ENCODE measurements at places on chromosomes 12 and 14. TPM values are rescaled to one million over a fixed set of nuclear protein-coding genes. Genes with fewer than 3 reads are reported as not detected.

- DNase-seq = peak; percentile 86
These were observed at the start of gene NEDD1 for GRCh38 chr12:96906849-96907670. NEDD1 (plus strand) TSS chr12:96907257; CDS start chr12:96909760, 2,503 bp downstream.

GRCh38 chr14:45359746-45360145 lies 106.7 kb upstream of the MIS18BP1 start:
- no peak for DNase-seq

GRCh38 chr12:105961821-105962671 lies 176.7 kb downstream of the NUAK1 start:
- no peak for DNase-seq

- DNase-seq = peak; percentile 59
These were observed 63.2 kb downstream of the ATP2B1 start for GRCh38 chr12:89645434-89645833.

- no peak for DNase-seq
These were observed 75.9 kb downstream of the TNFAIP2 start for GRCh38 chr14:103199124-103199523.

GRCh38 chr14:96626121-96626768 lies 124.1 kb downstream of the PAPOLA start:
- DNase-seq = no peak

- DNase-seq = peak; percentile 43
These were observed 36.6 kb upstream of the CIT start for GRCh38 chr12:119913536-119914330.

DNA sequence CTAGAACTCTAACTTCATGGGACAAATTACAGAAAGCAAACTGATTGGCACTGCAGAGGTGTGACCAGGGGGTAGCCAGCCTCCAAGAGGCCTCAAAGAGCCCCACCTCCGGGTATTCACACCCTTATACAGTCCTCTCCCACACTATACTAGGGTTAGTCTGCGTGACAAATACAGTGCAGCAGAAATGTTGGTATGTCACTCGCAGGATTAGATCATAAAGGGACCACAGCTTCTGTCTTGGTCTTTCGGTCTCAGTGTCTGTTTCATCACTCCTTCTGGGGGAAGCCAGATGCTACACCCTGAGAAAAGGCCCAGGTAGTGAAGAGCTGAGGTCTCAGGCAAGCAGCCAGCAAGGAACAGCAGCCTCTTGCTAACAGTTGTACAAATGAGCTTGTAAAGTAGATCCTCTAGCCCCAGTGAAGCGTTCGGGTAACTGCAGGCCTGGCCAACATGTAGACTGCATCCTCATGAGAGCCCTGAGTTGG lies 68.9 kb upstream of the SAV1 start:
- DNase-seq = no peak

- no peak for DNase-seq
These were observed 30.1 kb upstream of the CAND1 start for GRCh38 chr12:67239061-67239460.

Gene CYP27B1
- polyA plus RNA-seq = 2.4 TPM

Gene MYF5
- polyA plus RNA-seq = 0.18 TPM

Gene MAP3K12
- polyA plus RNA-seq = 22.9 TPM

Gene ERP27
- 27.6 TPM for polyA plus RNA-seq

Gene STRN3
- polyA plus RNA-seq = 39.9 TPM

Gene IL31
- polyA plus RNA-seq = not detected

Gene OTX2
- not detected for polyA plus RNA-seq

Gene SLIRP
- polyA plus RNA-seq = 102 TPM

Gene C12orf60
- 4.1 TPM for polyA plus RNA-seq

Data from renal pelvis (tissue), 12 donors.